Activated T-cell treated with anti-CD3 and anti-CD28 coated beads, Interleukin-2, amount 50 U/mL, for 1 hour (primary cell): ENCODE measurements at places on chromosomes 11 and 22.
A peak's percentile ranks its signal among the peaks of the same experiment; 100 is the strongest.

GRCh38 chr11:132134322-132134721 is 763.9 kb downstream of the NTM start:
- no peak for DNase-seq

DNA sequence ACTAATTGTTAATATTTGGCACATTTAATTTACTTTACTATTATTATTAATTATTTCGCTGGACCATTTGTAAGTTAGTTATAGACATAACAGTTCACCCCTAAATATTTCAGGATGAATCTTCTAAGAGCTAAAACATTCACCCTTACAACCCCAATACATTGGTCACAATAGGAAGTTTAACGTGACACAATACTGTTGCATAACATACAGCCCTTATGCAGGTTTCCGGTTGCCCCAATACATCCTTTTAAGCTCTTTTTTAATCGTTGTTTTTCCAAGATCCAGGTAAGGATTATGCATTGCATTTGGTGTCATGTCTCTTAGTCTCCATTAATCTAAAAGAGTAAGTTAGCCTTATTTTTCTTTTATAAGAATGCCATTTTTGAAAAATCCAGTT is 71.2 kb downstream of the HSD17B12 start:
- DNase-seq = no peak

DNA sequence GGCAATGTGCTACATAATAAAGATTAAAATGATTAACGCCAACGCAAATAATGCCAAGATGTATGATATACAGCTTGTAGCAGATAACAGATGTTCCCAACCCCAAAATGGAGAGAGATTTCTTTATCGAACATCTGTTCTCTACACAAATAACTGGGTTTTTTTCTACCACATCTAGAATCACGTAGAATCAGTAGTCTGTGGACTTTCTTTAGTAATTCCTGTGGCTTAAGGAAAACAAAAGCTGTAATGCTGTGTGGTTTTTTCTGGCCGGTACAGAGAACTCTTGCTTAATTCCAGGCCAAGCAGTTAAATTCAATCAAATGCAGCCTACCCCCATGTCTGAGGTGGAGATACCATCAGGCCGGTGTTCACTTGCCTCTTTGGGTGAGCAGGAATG is 303.4 kb downstream of the FAT3 start:
- DNase-seq = no peak

GRCh38 chr11:6943131-6943530 is 16.9 kb downstream of the ZNF215 start:
- no peak for DNase-seq

DNA sequence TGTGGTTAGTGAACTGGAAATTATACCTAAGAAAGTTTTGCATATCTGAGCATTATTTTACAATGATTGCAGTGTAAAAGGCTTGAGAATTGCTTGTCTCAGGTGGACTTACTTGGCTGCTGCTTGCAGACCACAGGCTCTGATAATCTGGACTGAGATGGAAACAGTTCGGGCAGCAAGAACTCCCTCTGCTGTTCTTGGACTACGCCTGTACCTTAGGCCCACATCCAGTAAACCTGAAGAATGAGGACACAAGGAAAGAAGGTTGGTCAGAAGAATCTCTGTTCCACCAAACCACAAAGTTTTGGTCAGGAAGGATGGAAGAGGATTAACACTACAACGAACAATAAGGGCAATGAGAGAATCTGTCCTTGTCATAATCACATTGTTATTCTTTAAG is 80.1 kb downstream of the C2CD3 start:
- DNase-seq = no peak

GRCh38 chr22:48654492-48654891 is 1173.2 kb downstream of the BRD1 start:
- no peak for DNase-seq

- peak; percentile 2 for DNase-seq
These were observed 429.5 kb downstream of the TBC1D22A start for GRCh38 chr22:47191671-47192650.

DNA sequence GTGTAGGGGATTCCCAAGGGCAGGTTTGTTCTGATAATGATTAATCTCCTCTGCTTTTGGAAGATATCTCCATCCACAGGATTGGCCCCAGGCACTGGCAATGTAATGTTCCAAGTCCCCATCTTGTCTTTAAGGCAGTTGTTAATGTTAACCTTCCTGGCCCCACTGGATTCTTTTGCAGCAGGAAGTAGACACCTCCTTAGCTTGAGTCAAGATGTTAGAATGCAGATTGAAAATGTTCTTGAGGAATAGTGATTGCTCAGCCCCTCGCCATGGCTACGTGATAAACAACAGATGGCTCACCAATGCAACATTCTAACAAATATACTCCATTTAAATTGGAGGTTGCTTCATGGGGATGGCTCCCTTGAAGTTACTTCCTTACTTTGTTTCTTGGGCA is 7.3 kb downstream of the HEPHL1 start:
- DNase-seq = no peak

GRCh38 chr11:118988280-118988679 is 9.7 kb upstream of the CENATAC start:
- DNase-seq = no peak

- no peak for DNase-seq
These were observed 6.7 kb downstream of the ZC3H7B start for GRCh38 chr22:41308054-41308453.

DNA sequence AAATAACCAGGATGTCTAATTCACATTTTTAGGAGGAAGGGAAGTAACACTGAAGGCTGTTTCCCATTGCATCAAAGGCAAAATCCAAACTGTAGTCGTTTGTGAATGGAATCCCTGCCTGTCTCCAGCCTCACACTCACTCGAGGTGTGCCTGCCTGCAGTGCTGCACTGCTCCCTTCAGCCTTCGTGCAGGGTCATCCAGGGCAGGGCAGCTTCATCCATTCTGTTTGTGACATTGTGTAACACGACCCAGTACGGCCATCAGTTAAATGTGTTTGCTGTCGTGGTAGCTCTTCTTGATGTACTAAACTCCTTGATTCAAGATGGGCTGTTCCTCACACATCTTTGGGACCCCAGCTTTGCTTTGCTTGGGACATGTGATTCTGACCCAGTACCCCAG is 34.3 kb downstream of the LDLRAD3 start:
- no peak for DNase-seq

DNA sequence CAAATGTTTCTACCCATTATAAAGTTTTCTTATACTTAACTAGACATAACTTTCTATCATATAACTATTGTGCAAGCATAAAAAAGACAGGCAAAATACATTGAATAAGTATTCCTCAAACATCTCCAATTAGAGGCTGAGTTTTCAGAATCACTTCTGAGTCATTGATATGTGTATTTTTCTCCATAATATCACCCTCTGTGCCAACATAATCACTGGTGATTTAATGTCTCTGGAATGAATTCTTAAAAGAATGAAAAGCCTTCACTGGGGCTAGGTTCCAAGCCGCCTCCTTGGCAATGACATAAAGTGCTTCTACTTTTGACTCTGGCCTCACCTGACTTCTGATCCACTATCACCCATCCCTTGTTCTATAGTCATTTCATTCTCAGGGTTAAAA is 197.0 kb upstream of the E2F8 start:
- DNase-seq = no peak

DNA sequence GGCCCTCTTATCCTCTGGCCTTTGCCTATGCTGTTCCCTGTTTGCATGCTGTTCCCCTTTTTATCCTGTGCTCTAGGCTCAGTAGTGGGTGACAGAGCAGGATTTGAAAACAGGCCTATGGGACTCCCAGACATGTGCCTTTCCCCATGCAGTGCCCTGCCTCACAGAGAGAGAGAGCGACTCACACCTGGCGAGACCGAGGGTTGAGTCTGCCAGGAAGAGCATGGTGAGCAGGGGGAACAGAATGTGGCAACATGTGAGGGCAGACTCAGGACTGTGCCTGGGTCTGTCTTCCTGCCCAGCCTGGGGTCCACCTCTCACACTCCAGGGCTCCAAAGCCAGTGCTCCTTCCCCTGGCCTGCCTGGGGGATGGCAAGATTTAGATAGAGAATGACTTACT is 75.0 kb downstream of the NFAM1 start:
- no peak for DNase-seq

GRCh38 chr11:134071306-134071705 is 2.4 kb downstream of the JAM3 start:
- DNase-seq = no peak

DNA sequence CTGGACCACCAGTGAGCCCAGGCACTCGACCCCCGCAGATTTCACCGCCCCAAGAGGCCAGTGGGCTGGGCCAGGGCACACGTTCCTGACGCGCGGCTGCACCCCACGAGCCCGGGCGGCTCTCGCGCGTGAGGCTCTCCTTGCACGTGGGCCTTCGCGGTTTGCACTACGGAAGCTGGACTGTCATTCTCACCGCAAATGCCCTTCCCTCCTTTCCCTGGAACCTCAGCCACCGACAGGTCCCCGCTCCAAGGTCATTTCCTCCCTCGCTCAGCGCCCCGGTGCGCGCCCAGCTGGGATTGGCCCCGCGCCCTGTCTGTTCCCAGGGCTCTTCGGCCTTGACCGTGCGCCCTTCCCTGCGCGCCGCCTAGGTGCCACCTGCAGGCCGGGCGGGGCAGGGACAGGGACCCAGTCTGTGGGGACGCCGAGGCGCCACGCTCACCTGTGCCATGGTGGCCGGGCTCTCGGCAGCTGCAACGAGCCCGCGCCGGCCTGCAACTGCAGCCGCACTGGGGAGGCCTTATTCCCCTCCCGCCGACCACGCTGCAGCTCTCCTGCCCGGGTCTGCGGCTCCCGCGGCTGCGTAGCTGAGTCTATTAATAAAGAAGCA is 2.1 kb upstream of the CPT1A start:
- peak; percentile 79 for DNase-seq

- DNase-seq = no peak
These were observed 8.0 kb downstream of the TTC17 start for GRCh38 chr11:43366677-43367076.

- no peak for DNase-seq
These were observed 16.9 kb downstream of the SERPINH1 start for GRCh38 chr11:75578977-75579376.

- no peak for DNase-seq
These were observed 49.8 kb upstream of the BLID start for GRCh38 chr11:122165607-122166371.

DNA sequence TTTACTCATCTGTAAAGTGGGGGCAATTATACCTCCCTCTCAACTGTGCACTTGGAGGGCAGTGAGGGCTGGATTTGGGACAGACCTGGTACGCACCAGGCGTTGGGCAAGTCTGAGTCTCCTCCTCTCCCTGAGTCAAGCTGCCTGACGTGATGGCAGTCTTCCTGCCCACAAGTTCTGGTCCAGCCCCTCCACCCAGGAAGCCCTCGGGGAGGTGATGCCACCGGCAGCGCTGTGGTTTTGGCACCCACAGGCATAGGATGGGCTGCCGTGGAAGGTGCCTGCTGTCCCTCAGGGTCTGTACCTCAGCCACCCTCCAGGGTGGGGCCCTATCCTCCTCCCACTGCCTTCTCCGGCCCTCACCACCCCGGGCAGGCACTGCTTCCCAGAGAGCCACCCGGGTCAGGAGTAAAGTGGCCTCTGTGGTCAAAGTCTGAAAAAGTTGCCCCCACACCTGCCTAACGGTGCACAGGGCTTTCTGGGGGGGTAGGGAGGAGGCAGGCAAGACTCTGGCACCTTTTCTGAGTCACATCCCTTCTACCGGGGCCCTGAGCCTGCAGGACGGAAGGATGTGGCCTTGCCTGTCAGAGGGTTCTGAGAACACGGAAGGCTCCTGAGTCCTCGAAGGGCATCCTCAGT is 6.5 kb upstream of the APOBEC3H start:
- DNase-seq = peak; percentile 84

- no peak for DNase-seq
These were observed 97.3 kb downstream of the CTTN start for GRCh38 chr11:70495351-70496310.

DNA sequence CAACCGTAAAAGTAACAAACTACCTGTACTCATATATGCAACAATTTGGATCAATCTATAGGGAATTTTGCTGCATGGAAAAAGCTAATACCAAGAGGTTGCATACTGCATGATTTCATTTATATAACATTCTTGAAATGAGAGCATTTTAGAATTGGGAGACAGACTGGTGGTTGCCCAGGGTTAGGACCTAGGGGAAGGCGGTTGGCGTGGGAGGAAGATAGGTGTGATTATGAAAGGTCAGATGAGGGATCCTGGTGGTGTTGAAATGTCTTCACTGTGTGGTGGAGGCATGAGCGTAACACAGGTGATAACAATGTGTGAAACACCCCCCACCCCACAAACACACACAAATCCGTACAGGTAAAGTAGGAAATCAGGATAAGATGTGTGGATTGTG is 176.6 kb upstream of the ZBED5 start:
- no peak for DNase-seq

- DNase-seq = no peak
These were observed 8.8 kb upstream of the DNAJB13 start for GRCh38 chr11:73942010-73942409.

DNA sequence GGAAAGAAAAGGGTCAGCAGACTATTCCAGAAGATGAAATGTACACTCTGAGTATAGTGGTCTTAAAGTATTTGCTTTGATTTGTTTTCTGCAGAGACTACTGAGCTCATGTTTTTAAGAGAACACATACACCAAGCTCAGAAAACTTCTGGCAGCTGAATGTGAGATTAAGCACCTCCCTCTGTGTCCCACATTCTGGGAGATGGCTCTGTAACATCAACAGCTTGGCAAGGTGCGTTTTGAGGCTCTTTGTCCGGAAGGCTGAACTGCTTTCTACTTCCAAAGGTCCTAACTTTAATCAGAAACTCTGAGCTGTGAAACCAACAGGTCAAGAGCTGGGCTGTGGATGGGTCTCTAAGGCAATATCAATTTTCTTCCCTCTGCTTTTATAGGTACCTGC is 36.4 kb upstream of the GLYAT start:
- DNase-seq = no peak

DNA sequence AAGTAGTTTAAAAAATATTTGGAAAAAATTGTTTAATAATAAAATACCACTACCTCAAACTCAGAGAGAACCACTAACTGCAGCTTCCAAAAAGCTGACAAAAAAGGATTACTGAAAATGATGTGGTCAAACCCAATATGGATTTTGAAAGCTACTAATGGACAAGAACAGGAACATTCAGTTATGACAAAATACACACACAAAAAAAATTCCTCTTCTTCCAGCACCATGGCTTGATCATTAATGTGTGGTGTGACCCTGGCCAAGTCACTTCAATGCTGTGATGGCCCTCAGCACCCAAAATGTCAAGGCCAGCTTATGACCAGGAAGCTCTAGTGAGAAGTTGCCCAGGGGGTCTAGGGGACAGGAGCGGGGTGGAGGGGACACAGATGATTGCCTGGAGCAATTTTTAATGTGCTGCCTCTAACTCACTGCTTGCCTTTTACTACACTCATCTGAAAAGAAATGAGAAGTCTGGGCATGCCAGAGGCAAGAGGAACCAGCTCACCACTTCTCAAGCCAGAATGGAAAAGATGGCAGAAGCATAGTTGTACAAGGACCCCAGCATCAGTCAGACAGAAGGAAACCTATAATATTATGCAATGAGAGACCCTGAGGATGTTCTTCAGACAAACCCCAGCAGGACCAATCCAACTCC is 2.2 kb downstream of the SMCO4 start:
- no peak for DNase-seq

- DNase-seq = peak; percentile 6
These were observed 17.6 kb downstream of the PRDM11 start for GRCh38 chr11:45163956-45164575.

- no peak for DNase-seq
These were observed 46.7 kb upstream of the PARVA start for GRCh38 chr11:12330485-12331231.
